Lung (tissue), 17 donors: ENCODE measurements at places on chromosomes 1 and 21. TPM values are rescaled to one million over a fixed set of nuclear protein-coding genes. Genes with fewer than 3 reads are reported as not detected.

AK5 gene
- total RNA-seq = 0.15 TPM

SMCP gene
- total RNA-seq = not detected

DBT gene
- 13.0 TPM for total RNA-seq

PIGK gene
- total RNA-seq = 24.3 TPM
